ENCODE measurements at places on chromosomes 2 and 18.

DNA sequence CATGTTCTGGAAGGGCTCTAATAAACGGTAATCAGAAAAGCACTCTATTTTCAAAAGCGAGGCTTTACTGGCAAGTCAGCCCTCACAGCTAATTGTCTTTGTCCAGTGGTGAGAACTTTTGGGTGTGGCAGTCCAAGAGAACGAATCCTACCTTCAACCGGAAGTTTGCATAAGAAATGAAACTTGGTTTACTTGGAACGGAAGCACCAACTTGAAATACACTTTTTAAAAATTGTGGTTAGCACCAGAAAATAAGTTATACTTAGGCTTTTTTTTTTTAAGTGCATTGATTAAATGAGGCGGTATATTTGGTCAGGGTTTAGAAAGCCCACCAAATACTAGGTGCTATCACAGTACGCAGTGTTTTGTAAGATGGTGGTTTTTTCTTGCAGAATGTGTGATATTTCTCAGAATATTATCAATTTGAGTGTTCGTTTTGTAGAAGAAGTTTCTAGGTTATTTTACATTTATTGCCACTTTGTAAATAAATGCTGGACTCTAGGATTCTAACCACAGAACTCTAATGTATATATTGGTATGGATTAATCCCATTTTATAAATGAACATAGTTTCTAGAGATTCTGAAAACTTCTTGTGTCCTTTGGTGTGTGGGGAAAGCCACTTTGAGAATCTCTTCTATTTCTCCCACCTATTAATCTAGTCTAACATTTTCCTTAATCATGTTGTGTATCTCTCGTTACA is 1.2 kb downstream of the MYL12A start:
- no peak for DNase-seq

DNA sequence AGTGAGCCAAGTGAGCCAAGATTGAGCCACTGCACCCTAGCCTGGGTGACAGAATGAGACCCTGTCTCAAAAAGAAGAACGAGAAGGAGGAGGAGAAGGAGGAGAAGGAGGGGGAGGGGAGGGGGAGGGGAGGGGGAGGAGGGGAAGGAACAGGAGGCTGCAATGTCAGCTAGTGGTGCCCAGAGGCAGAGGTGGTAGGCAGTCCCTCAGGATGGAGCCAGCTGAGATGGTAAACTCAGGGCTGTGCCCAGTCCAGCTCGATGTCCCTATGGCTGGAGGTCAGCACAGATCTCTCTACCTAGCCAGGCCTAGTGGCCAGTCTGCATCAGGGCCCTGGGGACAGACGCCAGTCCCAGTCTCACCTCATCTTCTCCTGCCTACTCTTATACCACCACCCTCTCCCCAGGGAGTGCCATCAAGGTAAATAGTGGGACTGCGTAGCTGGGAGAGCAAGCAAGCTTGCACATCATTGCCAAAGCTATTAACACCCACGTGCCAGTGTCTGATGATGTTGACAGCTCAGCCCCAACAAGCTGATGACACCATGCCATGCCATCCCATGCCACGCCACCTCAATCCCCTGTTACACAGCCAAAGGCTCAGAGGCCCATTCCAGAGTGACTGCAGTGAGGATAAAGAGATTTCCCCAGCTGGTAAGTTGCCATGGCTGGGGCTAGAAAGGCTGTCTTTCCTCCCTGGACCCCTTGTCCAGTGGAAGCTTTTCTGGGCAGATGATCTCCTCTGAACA is 7.6 kb upstream of the PLB1 start:
- no peak for DNase-seq

DNA sequence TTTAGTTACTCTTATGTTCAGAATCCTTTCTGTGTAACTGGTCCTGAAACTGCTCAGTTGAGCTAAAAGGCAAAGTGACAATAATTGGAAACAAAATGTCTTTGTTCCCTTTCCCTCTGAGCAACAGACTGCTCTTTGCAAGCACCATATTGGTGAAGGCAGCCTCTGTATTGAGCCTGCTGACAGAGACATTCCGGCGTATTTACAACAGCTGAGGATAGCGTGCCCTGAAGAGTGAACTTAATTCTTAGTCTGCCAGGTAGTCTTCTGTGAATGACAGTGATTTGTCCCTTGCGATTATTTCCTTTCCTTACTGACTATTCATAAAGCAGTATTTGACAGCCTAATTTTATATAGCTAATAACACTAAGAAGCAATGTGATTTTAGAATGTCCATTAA is 239.1 kb downstream of the CPS1 start:
- DNase-seq, result no peak

DNA sequence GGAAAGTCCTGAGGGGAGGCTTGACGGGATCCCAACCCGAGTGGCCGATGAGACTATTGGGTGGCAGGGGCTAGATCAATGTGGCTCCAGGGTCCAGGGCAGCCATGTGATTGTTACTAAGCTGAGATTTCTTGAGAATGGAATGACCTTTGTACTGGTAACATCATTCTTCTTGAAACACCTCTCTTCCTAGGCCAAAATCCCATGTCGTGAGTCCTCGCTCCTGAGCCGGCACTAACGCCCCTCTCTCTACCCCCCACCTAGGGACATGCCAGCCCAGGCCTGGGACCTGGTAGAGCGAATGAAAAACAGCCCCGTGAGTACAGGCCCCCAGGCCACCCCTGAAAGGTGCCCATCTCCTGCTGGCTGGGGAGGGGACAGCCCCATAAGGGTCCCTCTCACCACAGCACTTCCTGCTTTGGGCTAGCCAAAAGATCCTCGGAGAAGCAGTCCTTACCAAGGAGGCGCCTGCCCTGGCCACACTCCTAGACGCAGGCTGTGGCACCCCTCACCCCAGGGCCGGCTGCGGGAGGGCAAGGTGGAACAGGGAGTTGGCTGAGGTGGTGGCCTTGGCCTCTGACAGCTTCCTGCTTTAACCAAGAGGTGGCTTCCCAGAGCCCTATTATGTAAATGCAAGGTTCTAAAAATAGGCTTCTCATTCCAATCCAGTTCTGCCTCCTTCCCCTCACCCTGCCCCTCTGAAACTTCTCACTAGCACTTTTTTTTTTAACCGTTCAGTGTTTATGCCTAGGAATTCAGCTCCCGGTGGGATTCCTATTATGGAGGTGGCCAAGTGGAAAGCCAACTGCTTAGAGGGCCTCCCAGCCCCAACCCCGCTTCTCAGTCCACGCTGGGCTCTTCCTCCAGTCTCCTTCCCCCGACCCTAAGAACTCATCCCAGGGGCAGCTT is 126.6 kb upstream of the PPP1CB start:
- no peak for DNase-seq

- DNase-seq, result no peak
These were observed 48.0 kb upstream of the ID2 start for GRCh38 chr2:8633735-8634313.

GRCh38 chr2:120140866-120141265 is 82.3 kb downstream of the TMEM185B start:
- no peak for DNase-seq

- no peak for DNase-seq
These were observed 94.6 kb downstream of the PTGR3 start for GRCh38 chr18:75114231-75114764.

DNA sequence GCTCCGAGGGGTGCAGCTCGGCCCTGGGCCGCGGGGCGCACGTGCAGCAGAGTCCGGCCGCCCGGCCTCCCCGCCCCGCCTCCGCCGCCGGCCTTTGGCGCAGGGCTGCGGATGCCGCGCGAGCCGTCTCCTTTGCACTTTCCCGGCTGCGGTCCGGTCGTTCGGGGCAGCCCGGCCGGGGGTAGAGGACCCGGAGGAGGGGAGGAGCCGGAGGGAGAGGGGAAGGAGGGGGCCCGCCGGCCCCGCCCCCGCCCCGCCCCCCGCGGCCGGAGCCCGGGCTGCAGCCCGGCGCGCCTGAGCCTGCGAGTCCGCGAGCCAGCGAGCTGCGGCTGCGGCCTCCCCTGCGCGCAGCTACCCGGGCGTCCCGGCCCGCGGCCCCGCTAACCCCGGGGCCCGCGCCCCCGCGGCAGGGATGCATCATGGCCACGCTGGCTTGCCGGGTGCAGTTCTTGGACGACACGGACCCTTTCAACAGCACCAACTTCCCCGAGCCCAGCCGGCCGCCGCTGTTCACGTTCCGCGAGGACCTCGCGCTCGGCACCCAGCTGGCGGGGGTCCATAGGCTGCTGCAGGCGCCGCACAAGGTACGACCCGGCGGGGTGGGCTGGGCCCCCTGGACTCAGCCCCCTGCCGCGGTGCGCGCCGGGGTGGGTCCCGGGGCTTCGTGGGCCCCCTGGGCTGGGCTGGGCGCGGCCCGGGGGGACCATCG is at the start of gene FHOD3:
Gene FHOD3 (plus strand): TSS at position 297 of the 709 bp plus-strand sequence. CDS start 123 bp downstream, at position 420.
- no peak for DNase-seq
